Tibial nerve (tissue), 4 donors: ENCODE measurements at places on chromosomes 7 and 10.

GRCh38 chr7:43072530-43072929, 39.9 kb upstream of the HECW1 start:
- no peak overlapping the region for H3K4me3 ChIP-seq
- no peaks in the 10 kb centered on the region for H3K36me3 ChIP-seq
- H3K27me3 ChIP-seq = no peaks in the 10 kb centered on the region
- no peak for DNase-seq

- no peak for DNase-seq
- H3K27ac ChIP-seq = no peak overlapping the region
- H3K4me1 ChIP-seq = no peaks in the 10 kb centered on the region
- H3K36me3 ChIP-seq = no peaks in the 10 kb centered on the region
Measured at GRCh38 chr10:16803464-16803863, 13.8 kb downstream of the RSU1 start.

- no peaks in the 10 kb centered on the region for H3K36me3 ChIP-seq
- no peaks in the 10 kb centered on the region for H3K27me3 ChIP-seq
- no peak overlapping the region for H3K27ac ChIP-seq
- H3K4me3 ChIP-seq = no peak overlapping the region
- H3K4me1 ChIP-seq = no peaks in the 10 kb centered on the region
- DNase-seq = no peak
Measured at GRCh38 chr7:36827726-36828703, 103.7 kb upstream of the AOAH start.

DNA sequence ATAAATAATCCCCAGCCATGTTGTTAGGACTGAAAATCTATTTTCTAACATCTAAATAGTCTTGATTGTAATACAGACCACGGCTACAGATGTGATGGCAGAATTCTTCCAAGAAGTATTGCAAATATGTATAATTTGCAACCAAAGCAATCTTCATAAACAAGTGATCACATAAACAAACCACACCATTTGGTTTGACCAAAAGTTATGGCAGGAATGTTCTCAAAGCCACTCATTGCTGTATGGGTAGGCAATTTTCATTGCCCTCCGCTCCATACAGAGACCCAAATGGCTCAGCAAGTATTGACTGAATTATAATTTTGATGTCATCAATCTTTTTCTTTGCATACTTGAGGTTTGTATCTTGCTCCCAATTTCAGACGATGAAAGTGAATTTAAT, 19.0 kb upstream of the RHOBTB1 start:
- H3K4me1 ChIP-seq = no peaks in the 10 kb centered on the region
- no peaks in the 10 kb centered on the region for H3K36me3 ChIP-seq
- DNase-seq = no peak
- H3K27ac ChIP-seq = no peak overlapping the region
